Bronchial epithelial cell (primary cell): ENCODE measurements at places on chromosomes 4 and X.
A peak's percentile ranks its signal among the peaks of the same experiment; 100 is the strongest.

DNA sequence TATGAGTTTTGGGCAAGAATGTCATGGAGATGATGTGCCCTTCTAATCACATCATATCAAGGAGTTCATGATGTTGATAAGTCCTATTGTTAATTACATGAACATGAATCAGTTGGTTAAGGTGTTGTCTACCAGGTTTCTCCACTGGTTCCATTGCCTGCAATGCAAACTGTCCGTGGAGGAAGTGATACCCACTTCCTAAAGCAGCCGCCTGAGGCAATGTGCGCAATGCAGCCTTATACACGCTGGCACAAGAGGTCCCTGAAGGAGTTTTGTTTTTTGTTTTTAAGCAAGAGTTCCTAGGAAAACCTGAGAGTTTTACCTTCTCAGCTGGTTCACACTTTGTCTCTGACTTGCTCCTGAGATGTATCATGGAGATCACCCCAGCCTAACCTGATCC lies 5.9 kb upstream of the GPKOW start:
- DNase-seq = no peak

GRCh38 chrX:18871161-18871890 lies 112.6 kb downstream of the PHKA2 start:
- no peak for DNase-seq

DNA sequence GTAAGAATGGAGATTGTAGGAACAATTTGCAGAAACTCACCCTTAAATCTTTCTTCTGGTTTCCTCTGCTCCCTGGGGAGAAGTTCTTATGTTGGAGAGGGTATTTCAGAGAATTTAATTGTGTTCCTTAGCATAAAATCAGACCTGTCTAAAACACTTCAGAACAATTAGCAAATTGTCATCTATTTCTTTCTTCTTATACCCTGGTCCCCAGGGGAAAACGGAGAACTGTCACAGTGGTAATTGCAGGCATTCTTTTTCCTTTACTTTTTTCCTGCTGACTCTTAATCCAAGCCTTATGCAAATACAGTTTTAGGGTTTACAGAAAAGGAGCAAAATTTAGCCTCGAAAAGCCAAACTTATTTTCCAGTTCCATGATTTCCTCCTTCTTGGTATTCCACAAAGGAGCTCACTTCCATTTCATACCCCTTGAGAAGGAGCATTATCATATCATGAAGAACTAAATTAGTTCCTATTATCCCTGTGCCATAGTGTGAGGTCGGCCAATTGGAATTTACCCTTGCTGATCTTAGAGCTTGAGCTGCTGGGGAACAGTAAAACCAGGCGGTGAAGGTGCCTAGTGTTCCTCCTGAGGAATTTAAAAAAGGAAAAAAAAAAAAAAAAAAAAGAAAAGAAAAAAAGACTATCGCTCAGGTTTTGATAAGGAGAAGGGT lies 173.8 kb downstream of the IL15 start:
- no peak for DNase-seq

GRCh38 chr4:113823291-113823659 lies 61.7 kb upstream of the CAMK2D start:
- DNase-seq = no peak

DNA sequence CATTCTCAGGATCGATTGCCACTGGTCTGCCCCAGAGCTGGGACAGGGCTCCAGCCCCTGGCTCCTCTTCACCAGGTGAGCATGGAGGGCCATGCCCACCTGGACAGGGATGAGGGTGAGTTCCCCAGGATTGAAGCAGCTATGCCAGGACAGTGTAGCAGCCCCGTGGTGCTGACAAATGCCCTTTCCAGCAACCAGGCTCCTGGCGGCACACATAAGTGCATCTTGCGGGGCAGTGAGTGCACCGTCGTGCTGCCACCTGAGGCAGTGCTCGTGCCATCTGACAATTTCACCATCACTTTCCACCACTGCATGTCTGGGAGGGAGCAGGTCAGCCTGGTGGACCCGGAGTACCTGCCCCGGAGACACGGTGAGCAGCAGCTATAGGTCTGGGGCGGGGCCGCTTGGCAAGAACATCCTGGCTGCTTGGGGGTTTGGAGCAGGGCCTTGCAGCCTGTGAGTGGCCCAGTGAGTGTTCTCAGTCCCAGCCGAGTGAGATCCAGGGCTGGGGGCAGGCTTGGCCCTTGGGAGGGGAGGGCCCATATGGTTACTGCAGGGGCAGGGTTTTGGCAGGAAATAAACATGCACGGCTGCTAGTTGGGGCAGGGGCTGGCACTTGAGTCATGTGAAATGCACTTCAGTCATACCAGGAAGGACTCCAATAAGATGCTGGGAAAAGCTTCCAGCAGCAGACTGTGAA lies 6.1 kb downstream of the IL9R start:
- peak; percentile 46 for DNase-seq

DNA sequence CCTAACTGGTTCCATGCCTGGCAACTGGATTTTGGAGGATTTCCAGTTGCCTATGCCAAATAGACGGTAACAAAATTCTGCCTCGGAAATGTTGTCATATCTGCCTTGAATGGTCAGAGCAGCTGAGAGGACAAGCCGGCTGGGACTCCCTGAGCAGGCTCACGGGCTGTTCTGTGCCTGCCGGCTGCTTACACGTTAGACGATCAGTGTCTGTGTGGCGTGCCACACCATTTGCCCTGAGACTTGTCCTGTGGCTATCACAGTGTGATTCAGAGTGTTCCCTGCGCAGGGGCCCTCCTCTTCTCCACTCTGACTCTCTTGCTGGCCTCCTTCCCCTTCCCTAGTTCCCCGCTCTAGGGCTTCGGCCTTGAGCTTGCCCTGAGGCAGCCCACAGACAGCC lies 42.4 kb downstream of the RAI2 start:
- no peak for DNase-seq
